ENCODE measurements at places on chromosomes 7 and 10.

DNA sequence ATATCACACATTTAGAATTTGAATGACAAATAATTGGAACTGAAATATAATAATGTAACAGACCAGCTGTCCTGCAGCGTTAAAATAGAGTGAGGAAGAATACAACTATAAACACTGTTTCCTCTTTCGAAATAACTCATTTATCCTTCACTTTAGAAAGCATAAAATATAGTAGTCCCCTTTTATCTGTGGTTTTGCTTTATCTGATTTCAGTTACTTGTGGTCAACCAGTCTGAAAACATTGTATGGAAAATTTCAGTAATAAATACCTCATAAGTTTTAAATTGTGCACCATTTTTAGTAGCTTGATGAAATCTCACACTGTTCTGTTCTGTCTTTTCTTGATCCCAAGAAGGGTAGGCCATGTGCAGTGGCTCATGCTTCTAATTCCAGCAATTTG, 31.7 kb downstream of the POLR1F start:
- no peak for DNase-seq

- DNase-seq, result no peak
Measured at GRCh38 chr7:26013551-26014083, 138.4 kb upstream of the NFE2L3 start.

DNA sequence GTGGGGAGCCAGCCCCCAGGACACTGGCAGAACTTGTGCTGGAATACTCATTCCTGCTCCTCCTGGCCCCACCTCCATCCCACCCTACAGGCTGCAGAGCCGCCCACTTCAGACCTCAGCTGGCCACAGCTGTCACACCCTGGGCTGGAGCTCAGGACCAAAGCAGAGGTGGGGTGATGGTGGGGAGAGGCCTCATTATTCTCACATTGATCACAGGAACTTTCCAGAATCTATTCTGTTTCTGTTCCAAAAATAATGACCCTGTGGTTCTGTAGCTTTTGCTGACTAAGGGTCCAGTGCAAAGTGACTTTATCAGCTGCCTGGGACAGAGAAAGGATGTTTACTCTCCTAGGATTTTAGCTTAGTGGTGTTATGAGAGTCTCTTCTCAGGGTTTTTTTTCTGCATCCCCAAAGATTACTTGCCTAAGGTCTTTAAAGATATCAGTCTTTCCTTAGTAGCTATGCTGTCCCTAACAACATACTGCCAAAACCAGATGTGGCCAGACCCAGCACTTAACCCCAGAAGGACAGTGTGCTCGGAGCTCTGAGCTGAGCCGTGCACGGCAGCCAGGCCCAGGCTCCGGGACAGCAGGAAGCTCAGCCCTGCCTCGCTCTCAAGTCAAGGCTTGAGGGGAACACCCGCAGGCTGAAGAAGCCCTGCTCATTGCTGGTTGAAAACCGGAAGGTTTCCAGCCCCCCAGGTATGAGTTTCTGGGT, 223.3 kb downstream of the MLLT10 start:
- DNase-seq, result no peak

DNA sequence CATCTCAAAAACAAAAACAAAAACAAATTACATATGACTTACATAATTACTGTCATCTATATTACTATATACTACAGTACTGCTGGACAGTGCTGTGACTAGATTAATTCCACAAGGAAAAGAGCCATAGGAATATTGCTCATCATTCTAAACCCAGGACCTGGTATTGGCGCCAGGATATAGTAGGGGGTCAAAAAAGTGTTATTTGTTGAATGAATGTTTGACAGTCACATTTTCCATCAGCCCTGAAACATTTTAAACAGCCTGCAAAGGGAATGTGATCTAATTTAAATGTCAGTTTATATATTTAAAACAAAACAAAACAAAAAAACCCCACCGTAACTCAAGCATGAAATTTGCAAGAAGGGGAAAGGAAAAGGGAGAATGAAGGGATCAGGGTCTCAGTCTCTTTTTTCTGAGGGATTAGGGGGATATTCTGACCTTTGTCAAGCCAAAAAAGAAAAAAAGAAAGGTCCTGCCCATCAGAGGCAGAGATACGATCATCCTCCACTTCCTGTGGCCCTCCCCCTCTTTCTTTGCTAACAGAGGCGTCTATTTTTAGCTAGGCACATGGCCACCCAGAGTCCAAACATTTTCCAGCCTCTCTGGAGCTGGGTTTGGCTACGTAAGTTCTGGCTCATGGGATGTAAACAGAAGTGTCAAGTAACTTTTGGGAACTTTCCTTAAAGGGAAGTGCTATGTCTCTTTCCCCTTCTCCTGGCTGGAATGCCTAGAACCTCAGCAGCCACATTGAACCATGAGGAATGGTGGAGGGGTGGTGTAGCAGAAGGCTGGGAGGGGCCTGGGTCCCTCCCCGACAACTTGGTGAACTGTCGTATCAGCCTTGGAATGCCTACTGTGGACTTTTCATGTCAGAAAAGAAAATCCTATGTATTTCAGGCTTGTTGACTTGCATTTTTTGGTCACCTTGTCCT, 44.6 kb upstream of the DLG5 start:
- no peak for DNase-seq

GRCh38 chr10:22833781-22834180, 94.1 kb upstream of the ARMC3 start:
- DNase-seq, result no peak

GRCh38 chr7:69365651-69366192, 232.6 kb upstream of the AUTS2 start:
- no peak for DNase-seq

GRCh38 chr7:65216469-65216868, 157.2 kb upstream of the ZNF92 start:
- peak; percentile 83 for DNase-seq

DNA sequence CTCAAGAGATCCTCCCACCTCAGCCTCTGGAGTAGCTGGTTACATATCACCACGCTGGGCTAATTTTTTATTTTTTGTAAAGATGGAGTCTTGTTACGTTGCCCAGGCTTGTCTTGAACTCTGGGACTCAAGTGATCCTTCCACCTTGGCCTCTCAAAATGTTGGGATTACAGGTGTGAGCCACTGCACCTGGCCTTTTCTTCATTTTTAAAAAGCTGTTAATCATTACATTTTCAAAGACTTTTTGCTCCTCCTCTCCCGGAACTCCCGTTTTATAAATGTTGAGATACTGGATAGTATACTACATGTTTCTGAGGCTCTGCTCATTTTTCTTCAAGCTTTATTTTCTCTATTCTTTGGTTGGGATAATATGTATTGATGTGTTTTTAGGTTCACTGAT, 16.4 kb downstream of the AOAH start:
- no peak for DNase-seq

DNA sequence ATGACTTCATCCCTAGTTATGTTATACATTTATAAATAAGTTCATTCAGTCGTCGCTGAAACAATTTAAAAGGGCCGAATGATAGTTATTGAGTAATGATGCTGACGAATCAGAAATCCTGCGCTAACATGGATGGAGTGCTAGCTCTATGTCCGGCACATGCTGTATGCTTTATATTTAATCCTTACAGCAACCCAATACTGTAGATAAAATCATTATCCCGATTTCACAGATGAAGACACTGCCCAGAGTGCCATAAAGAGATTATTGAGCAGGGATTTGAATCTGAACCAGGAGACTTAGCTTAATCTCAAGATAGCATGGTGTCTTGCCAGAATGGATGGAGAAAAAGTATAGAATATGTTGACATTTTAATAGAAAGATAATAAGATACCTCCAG, 1.1 kb upstream of the ICA1 start:
- DNase-seq, result no peak

GRCh38 chr10:107477266-107477665, 312.8 kb upstream of the SORCS1 start:
- no peak for DNase-seq

- no peak for DNase-seq
Measured at GRCh38 chr10:100782461-100783244, 37.3 kb downstream of the PAX2 start.

DNA sequence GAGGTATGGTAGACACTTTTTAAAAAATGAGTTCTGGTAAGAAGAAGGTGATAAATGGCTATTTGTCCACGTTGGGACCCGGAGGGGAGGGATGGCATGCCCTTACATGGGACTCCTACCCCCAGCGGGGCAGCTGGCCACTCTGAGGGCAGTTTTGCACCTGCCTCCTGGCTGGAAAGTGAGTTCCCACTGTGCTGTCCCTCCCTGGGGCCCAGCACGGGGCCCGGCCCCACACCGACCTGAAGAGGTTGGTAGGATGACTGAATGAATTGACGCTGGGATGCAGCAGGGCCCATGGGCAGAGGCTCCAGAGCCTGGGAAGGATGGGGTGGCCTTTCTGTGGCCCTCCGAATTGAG, 601 bp upstream of the AEBP1 start:
- no peak for DNase-seq

DNA sequence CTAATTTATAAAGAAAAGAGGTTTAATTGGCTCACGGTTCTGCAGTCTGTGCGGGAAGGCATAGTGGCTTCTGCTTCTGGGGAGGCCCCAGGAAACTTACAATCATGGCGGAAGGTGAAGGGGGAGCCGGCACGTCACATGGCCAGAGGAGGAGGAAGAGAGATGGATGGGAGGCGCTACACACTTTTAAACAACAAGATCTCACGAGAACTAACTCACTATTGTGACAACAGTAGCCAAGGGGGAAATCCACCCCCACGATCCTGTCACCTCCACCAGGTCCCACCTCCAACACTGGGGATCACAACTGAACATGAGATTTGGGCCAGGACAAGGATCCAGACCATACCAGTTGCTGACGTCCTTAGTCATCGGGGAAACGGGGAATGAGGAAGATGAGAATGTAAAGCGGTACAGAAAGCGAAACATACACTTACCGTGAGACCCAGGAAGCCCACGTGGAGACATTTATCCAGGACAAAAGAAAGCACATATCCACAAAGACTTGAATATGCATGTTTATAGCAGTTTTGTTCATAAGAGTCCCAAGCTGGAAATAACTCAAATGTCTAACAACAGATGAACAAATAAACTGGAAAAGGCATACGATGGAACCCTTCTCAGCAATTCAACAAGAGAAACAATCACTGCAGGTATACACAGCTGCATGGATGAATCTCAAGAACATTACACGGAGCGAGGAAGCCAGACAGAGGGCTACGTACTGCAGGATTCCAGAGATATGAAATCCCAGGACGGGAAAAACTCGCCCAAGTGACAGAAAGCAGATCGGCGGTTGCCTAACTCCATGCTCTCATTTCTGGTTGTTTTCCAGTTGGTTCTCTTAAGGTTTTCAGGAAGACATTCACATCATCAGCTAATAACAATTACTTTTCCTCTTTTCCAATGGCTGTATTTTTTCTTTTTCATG, 26.2 kb upstream of the INPP5A start:
- no peak for DNase-seq

Measured in HT-29 (cell line).